ENCODE measurements at places on chromosomes 6 and 20.
A peak's percentile ranks its signal among the peaks of the same experiment; 100 is the strongest.

GRCh38 chr20:2631228-2631627 is 21.2 kb upstream of the NOP56 start:
- no peak for DNase-seq

GRCh38 chr6:158938811-158939254 is 61.2 kb downstream of the RSPH3 start:
- DNase-seq = no peak

GRCh38 chr6:81773887-81774286 is 21.4 kb upstream of the TENT5A start:
- DNase-seq = no peak

- peak; percentile 10 for DNase-seq
These were observed at the start of gene TLDC2 for GRCh38 chr20:36875702-36876472. Gene TLDC2 (plus strand): TSS chr20:36876138. CDS start chr20:36876175, 37 bp downstream.

DNA sequence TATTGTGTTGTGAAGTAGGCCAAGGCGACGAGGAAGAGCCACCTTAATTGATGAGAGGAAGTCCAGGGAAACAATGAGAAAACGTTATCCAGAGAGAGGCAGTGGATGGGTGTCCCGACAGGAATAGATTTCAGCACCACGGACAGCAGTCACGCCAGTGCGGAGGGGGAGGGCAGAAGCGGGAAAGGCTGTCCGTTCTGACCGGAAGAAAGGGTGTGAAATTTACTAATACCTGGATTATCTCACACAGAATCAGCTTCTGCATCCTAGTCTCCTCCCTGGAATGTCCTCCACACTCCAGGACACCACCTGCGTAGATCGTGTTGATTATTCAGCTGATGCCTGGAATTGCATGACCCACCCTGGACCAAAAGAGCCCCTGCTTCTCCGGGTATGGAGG is 7.4 kb upstream of the BPIFA3 start:
- DNase-seq = peak; percentile 48

All from ovary (tissue), 10 donors.